Hematopoietic multipotent progenitor cell treated with erythropoietin and hydrocortisone succinate and interleukin-3 and kit ligand, for 6 days (in vitro differentiated cells): ENCODE measurements at places on chromosomes 7 and 10.

DNA sequence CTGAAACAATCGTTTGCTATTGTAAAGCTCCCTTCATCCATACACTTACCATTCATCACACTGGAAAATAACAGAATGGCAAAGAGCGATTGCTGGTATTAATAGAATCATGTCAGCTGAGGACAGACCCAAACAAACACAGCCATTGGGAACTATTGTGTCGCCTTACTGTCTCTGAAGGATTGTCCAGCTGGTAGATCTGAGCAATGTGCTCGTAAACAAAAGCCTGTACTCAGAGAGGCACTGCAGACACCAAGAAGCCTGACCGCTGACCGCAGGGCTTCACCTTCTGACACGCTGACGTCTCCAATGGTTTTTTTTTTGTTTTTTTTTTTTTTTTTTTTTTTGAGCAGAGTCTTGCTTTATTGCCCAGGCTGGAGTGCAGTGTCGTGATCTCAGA, 151.0 kb upstream of the FRMD4A start:
- no peak for DNase-seq

GRCh38 chr10:74932648-74933047, 106.2 kb downstream of the KAT6B start:
- no peak for DNase-seq

GRCh38 chr7:130070861-130071622, 708 bp downstream of the KLHDC10 start:
- DNase-seq, result peak; percentile 32

DNA sequence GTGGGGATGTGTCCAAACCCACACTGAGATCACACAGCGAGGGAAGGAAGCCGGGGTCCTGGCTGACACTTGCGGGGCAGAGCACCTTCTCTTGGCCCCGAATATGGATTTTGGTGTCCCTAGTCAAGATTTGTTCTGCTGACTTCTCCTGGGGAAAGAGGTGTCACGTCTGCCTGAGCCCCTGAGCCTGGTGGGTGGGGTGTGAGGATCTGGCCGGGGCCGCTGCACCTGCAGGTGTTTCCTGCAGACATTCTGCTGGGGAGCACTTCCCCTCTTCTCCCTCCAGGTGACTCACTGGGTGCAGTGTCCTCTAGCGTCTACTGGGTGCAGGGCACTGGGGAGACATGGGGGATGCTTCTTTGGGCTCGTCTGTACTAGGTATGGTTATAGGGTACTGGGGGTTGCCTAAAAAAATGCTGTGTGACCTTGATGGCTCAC, 99.2 kb downstream of the GRK5 start:
- peak; percentile 55 for DNase-seq

DNA sequence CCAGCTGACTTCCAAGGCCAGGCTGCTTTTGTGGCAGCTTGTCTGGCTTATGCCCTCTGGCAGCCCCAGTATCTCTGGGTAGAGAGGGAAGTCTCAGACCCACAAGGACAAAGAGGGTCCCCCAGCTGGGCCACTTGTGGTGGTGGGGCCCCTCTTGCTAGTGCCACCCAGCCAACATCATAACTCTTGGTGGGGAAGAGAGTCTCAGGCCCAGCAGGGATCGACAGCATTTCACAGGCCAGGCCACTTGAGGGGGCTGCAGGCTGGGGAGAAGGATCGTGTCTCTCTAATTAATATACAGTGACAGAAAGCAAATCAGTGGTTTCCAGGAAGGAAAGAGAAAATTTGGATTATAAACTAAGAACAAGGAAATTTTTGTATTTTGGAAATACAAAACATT, 76.0 kb downstream of the TYW1B start:
- DNase-seq, result peak; percentile 27

GRCh38 chr10:44986670-44987069, 8.1 kb upstream of the DEPP1 start:
- DNase-seq, result peak; percentile 75

GRCh38 chr10:117186832-117187615, 10.3 kb upstream of the KCNK18 start:
- DNase-seq, result peak; percentile 31
